Immature natural killer cell (primary cell): ENCODE measurements at places on chromosomes 6 and 20.

DNA sequence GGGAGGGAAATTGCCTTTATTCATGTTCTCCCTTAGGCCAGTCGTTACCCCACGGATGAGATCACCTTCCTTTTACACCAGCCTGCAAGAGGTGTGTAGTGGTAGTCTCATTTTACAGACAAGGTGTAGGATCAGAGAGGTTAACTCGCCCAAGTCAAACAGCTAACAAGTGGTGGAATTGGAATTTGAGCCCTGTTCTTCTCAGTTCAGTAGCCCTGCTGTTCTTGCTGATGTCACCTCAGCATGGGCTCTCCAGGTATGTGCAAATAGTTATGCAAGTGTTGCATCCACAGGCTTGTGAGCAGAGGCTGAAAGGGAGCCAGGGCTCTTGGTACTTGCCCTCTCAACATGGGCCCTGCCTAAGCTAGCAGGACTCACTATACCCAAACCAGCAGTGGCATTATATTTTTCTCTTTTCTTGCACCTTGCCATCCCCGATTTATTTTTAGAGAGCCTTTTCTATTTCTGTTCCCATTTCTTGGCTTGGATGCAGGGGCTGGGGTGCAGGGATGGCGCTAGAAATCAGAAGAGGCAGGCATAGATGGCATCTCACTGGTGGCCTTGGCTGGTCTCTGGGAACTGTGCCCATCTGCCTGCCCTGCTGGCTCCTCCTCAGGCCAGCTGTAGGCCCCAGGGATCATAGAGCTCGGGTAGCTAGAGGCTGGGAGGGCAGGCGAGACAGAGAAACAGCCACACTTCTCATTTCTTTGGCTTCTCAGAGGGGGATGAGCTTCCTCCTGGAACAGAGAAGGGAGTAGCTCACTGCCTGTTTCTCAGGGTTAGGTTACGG lies 18.2 kb downstream of the PPARD start:
- no peak overlapping the region for H3K4me3 ChIP-seq
- H3K27me3 ChIP-seq: peaks cover 2% of the 10 kb centered on the region
- no peak overlapping the region for H3K27ac ChIP-seq
- no peak for DNase-seq
- peaks cover 11% of the 10 kb centered on the region for H3K36me3 ChIP-seq
- peaks cover 3% of the 10 kb centered on the region for H3K4me1 ChIP-seq

- no peak overlapping the region for H3K4me3 ChIP-seq
- H3K27ac ChIP-seq: no peak overlapping the region
- H3K4me1 ChIP-seq: no peaks in the 10 kb centered on the region
- H3K27me3 ChIP-seq: no peaks in the 10 kb centered on the region
- DNase-seq: no peak
- H3K36me3 ChIP-seq: no peaks in the 10 kb centered on the region
Observed at GRCh38 chr6:161876231-161876630, 602.4 kb upstream of the AGPAT4 start.

GRCh38 chr6:154675602-154676088 lies 57.6 kb upstream of the SCAF8 start:
- no peaks in the 10 kb centered on the region for H3K36me3 ChIP-seq
- H3K27ac ChIP-seq: no peak overlapping the region
- no peaks in the 10 kb centered on the region for H3K4me1 ChIP-seq

GRCh38 chr6:135449246-135449645 lies 48.3 kb downstream of the AHI1 start:
- no peaks in the 10 kb centered on the region for H3K4me1 ChIP-seq
- H3K27me3 ChIP-seq: no peaks in the 10 kb centered on the region
- H3K36me3 ChIP-seq: peaks cover 5% of the 10 kb centered on the region
- no peak overlapping the region for H3K4me3 ChIP-seq

- peak; percentile 69 for DNase-seq
- H3K4me3 ChIP-seq: peak overlapping the region; percentile 86
- peaks cover 23% of the 10 kb centered on the region for H3K27me3 ChIP-seq
- H3K4me1 ChIP-seq: peaks cover 84% of the 10 kb centered on the region
- no peaks in the 10 kb centered on the region for H3K36me3 ChIP-seq
Observed at GRCh38 chr6:107822176-107823046, 1.7 kb downstream of the SCML4 start.

DNA sequence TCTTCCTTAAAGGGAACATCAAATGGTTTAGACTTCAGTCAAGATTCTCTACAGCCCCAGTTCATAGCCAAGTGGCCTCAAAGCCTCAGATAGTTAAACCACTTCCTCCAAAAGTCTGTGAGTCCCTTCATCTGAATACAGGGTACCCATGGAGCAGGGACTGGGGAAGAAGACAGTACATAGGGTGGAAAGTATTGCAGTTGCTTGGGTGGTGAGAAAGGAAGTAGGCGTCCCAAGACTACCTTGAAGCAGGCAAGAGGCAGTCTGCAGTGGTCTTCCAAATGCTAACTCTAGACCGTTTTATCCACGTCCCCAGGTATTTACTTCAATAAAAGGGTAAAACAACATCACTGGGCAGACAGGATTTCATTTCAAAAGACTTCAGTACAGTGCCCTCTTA lies 2.0 kb downstream of the FYN start:
- peak; percentile 49 for DNase-seq
- H3K27ac ChIP-seq: peak overlapping the region; percentile 96
- peaks cover 4% of the 10 kb centered on the region for H3K36me3 ChIP-seq
- peaks cover 9% of the 10 kb centered on the region for H3K27me3 ChIP-seq
- H3K4me1 ChIP-seq: peaks cover 64% of the 10 kb centered on the region

DNA sequence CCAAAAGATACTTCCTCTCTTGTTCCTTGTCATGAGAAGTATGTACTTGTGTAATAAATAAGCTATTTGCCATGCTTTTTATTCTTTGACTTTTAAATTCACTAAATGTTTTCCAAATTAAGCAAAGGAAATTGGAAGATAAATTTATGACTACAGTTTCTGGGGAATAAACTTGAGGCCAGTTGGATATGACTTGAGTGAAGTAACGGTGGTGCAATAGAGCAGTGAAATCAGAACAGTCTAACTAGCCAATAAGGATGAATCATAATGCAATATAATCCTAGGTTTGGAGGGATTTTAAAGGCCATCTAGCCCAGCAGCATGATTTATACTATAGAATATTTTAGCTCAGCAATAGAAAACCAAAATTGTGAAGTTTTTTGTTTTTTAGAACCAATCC lies 183.8 kb upstream of the TCF21 start:
- H3K27ac ChIP-seq: no peak overlapping the region
- peaks cover 13% of the 10 kb centered on the region for H3K4me1 ChIP-seq
- no peaks in the 10 kb centered on the region for H3K36me3 ChIP-seq
- no peak overlapping the region for H3K4me3 ChIP-seq

- DNase-seq: no peak
- no peak overlapping the region for H3K4me3 ChIP-seq
Observed at GRCh38 chr6:100455230-100456124, 9.2 kb downstream of the SIM1 start.

GRCh38 chr6:16648003-16648402 lies 113.3 kb downstream of the ATXN1 start:
- H3K4me3 ChIP-seq: no peak overlapping the region
- peaks cover 8% of the 10 kb centered on the region for H3K36me3 ChIP-seq
- no peak for DNase-seq
- no peak overlapping the region for H3K27ac ChIP-seq
- peaks cover 26% of the 10 kb centered on the region for H3K4me1 ChIP-seq

- H3K36me3 ChIP-seq: no peaks in the 10 kb centered on the region
- DNase-seq: no peak
- peaks cover 6% of the 10 kb centered on the region for H3K27me3 ChIP-seq
- peak overlapping the region; percentile 83 for H3K4me3 ChIP-seq
- H3K4me1 ChIP-seq: peaks cover 50% of the 10 kb centered on the region
Observed at GRCh38 chr6:30507849-30508827, 18.8 kb downstream of the HLA-E start.

- no peak overlapping the region for H3K27ac ChIP-seq
- H3K27me3 ChIP-seq: no peaks in the 10 kb centered on the region
- no peaks in the 10 kb centered on the region for H3K36me3 ChIP-seq
- no peak for DNase-seq
Observed at GRCh38 chr6:72789145-72789544, 167.3 kb downstream of the KCNQ5 start.

GRCh38 chr6:7229376-7230326 lies 83.3 kb downstream of the SSR1 start:
- no peak overlapping the region for H3K4me3 ChIP-seq
- DNase-seq: no peak
- H3K27ac ChIP-seq: no peak overlapping the region
- H3K27me3 ChIP-seq: no peaks in the 10 kb centered on the region
- peaks cover 26% of the 10 kb centered on the region for H3K4me1 ChIP-seq
- H3K36me3 ChIP-seq: peaks cover 26% of the 10 kb centered on the region

DNA sequence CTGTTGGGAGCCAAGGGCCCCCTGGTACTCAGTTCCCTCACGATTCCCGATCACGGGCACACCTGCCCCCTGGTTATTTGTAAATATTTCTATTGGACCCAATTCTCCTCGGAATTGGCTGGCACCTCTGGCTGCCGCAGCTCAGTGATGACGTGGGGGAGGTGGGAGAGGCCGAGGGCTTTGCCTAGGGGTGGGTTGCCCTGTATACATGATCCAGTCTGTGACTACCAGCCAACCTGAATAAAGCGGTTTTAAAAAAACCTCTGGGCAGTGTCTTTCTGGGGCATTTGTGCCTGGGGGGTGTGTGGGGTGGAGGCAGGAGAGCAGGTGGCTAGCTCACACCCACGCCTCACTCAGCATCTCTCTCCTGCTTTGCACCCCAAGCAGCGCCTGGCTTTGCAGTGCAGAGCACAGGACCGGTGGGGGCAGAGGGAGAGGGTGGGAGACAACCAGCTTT lies 42.2 kb downstream of the VSTM2L start:
- H3K27me3 ChIP-seq: no peaks in the 10 kb centered on the region
- no peaks in the 10 kb centered on the region for H3K36me3 ChIP-seq
- H3K4me1 ChIP-seq: no peaks in the 10 kb centered on the region
- no peak overlapping the region for H3K4me3 ChIP-seq
- no peak overlapping the region for H3K27ac ChIP-seq

GRCh38 chr20:50982363-50982762 lies 23.7 kb downstream of the MOCS3 start:
- H3K27me3 ChIP-seq: peaks cover 13% of the 10 kb centered on the region
- H3K27ac ChIP-seq: no peak overlapping the region
- no peak for DNase-seq
- H3K4me3 ChIP-seq: no peak overlapping the region
- peaks cover 2% of the 10 kb centered on the region for H3K4me1 ChIP-seq
- H3K36me3 ChIP-seq: no peaks in the 10 kb centered on the region

- H3K27me3 ChIP-seq: peaks cover 2% of the 10 kb centered on the region
- H3K27ac ChIP-seq: peak overlapping the region; percentile 73
- no peaks in the 10 kb centered on the region for H3K36me3 ChIP-seq
- peaks cover 64% of the 10 kb centered on the region for H3K4me1 ChIP-seq
- no peak for DNase-seq
Observed at GRCh38 chr20:25037288-25038102, 20.4 kb downstream of the ACSS1 start.

GRCh38 chr20:57594092-57594951 lies 25.9 kb downstream of the ZBP1 start:
- no peaks in the 10 kb centered on the region for H3K36me3 ChIP-seq
- H3K4me3 ChIP-seq: no peak overlapping the region
- peaks cover 10% of the 10 kb centered on the region for H3K4me1 ChIP-seq
- H3K27ac ChIP-seq: peak overlapping the region; percentile 57
- no peaks in the 10 kb centered on the region for H3K27me3 ChIP-seq

DNA sequence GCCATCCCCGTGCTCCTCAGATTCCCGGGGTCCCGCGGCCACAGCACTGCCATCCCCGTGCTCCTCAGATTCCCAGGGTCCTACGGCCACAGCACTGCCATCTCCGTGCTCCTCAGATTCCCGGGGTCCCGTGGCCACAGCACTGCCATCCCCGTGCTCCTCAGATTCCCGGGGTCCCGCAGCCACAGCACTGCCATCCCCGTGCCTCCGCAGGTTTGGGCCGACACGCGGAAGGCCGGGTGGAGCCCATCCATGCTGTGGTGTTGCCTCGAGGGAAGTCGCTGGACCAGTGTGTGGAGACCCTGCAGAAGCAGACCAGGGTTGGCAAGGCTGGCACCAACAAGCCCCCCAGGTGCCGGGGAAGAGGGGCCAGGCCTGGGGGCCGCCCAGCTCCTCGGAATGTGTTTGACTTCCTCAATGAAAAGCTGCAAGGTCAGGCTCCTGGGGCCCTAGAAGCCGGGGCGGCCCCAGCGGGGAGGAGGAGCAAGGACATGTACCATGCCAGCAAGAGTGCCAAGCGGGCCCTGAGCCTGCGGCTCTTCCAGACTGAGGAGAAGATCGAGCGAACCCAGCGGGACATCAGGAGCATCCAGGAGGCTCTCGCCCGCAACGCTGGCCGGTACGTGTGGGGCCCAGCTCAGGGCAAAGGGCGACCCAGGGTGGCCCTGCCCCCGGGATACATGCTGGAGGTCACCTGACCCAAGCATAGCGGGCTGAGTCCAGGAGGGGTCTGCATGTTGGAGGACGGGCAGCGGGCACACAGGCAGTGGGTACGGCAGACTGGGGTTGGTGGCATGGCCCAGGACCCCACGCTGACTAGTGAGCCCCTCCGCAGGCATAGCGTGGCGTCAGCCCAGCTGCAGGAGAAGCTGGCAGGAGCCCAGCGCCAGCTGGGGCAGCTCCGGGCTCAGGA lies 1.3 kb upstream of the LIME1 start:
- DNase-seq: no peak
- no peaks in the 10 kb centered on the region for H3K36me3 ChIP-seq
- H3K27ac ChIP-seq: peak overlapping the region; percentile 70
- peak overlapping the region; percentile 90 for H3K4me3 ChIP-seq
- H3K4me1 ChIP-seq: peaks cover 24% of the 10 kb centered on the region

GRCh38 chr6:144935661-144936060 lies 650.5 kb downstream of the UTRN start:
- H3K36me3 ChIP-seq: peaks cover 8% of the 10 kb centered on the region
- no peak for DNase-seq
- H3K27ac ChIP-seq: no peak overlapping the region
- no peaks in the 10 kb centered on the region for H3K27me3 ChIP-seq
- no peaks in the 10 kb centered on the region for H3K4me1 ChIP-seq
- H3K4me3 ChIP-seq: no peak overlapping the region

DNA sequence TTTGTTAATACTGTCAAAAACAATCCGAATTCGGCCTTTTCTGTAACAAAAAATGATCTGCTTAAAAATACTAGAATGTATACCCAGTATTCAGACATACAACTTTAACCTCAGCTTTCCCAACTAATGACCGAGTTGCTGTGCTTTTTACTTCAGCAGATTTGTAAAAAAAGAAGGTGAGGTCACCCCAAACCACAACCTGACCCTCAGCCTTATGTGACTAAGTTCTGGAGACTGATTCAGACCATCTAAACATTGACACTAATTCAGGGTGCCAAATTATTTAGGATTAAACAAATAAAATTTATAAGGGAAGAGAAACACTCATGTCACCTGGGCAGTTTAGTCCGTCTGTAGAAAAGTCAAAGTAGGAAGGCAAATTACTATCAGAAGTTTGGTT lies 7.7 kb downstream of the CCN6 start:
- DNase-seq: no peak
- no peaks in the 10 kb centered on the region for H3K4me1 ChIP-seq
- H3K27me3 ChIP-seq: no peaks in the 10 kb centered on the region
- no peak overlapping the region for H3K27ac ChIP-seq

GRCh38 chr6:169709293-169709692 lies 7.4 kb downstream of the C6orf120 start:
- peaks cover 1% of the 10 kb centered on the region for H3K27me3 ChIP-seq
- H3K4me3 ChIP-seq: no peak overlapping the region
- no peak for DNase-seq
- no peak overlapping the region for H3K27ac ChIP-seq
- peaks cover 16% of the 10 kb centered on the region for H3K4me1 ChIP-seq
- H3K36me3 ChIP-seq: peaks cover 12% of the 10 kb centered on the region
